ENCODE measurements at places on chromosomes 6 and 20. TPM values are rescaled to one million over a fixed set of nuclear protein-coding genes. Genes with fewer than 3 reads are reported as not detected.

GRCh38 chr6:43122146-43122545, 46.0 kb downstream of the PTK7 start:
- H3K36me3 ChIP-seq, result no peaks in the 10 kb centered on the region
- no peak overlapping the region for H3K27ac ChIP-seq
- H3K27me3 ChIP-seq, result no peaks in the 10 kb centered on the region
- H3K4me1 ChIP-seq, result no peaks in the 10 kb centered on the region

The IPCEF1 gene
- 25.9 TPM for total RNA-seq

The ABHD16B gene
- not detected for total RNA-seq

GRCh38 chr6:41427642-41428335, 92.4 kb downstream of the NCR2 start:
- H3K4me3 ChIP-seq, result no peak overlapping the region
- peaks cover 10% of the 10 kb centered on the region for H3K27me3 ChIP-seq
- DNase-seq, result peak; percentile 70
- H3K36me3 ChIP-seq, result no peaks in the 10 kb centered on the region

The SLC44A4 gene
- 137 TPM for total RNA-seq

The MAP1LC3A gene
- total RNA-seq, result 42.5 TPM

DNA sequence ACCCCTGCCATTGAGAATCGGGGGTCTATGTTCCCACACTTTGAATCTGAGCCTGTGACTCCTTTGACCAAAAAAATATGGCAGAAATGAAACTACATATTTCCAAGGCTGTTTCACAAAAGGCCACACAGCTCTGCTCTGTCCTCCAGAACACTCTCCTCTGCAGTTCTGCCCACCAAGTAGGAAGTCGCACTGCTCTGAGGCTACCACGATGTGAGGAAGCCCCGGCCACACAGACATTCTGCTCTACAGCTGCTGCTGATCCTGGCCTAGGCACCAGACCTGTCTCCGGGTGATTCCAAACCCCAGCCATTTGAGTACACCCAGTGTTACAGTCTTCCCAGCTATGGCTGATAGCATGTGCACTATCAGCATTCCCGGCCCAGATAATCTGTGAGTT, 85.1 kb downstream of the LYRM4 start:
- no peak overlapping the region for H3K4me3 ChIP-seq
- H3K27me3 ChIP-seq, result no peaks in the 10 kb centered on the region
- H3K4me1 ChIP-seq, result no peaks in the 10 kb centered on the region
- H3K27ac ChIP-seq, result no peak overlapping the region

GRCh38 chr20:33181482-33182093, 13.6 kb downstream of the BPIFA2 start:
- no peaks in the 10 kb centered on the region for H3K36me3 ChIP-seq
- no peaks in the 10 kb centered on the region for H3K4me1 ChIP-seq
- H3K27ac ChIP-seq, result no peak overlapping the region
- DNase-seq, result no peak

The ZSCAN31 gene
- total RNA-seq, result 6.3 TPM

DNA sequence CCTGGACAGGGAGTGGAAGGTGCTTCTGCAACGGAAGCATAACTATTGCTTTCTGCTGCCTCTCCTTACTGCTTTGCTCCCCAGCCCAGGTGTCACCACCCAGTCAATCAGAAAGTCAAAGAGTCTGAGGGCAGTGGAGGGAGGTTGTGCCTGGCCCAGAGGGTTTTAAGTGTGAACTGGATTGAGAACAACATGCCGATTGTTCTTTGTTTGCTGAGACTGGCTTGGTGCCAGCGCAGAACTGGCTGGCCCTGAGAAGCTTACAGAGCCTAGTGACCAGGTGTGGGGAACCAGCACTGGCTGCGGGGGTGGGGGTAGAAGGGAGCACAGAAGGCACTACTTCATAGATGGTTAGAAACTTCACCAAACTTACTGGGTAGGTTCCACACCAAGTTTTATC, 31.1 kb upstream of the ENPP4 start:
- H3K27me3 ChIP-seq, result no peaks in the 10 kb centered on the region
- no peak overlapping the region for H3K27ac ChIP-seq
- no peak overlapping the region for H3K4me3 ChIP-seq
- no peaks in the 10 kb centered on the region for H3K36me3 ChIP-seq
- DNase-seq, result peak; percentile 56

- no peaks in the 10 kb centered on the region for H3K36me3 ChIP-seq
- H3K4me3 ChIP-seq, result no peak overlapping the region
- H3K4me1 ChIP-seq, result no peaks in the 10 kb centered on the region
- no peak for DNase-seq
- no peak overlapping the region for H3K27ac ChIP-seq
- no peaks in the 10 kb centered on the region for H3K27me3 ChIP-seq
Measured at GRCh38 chr6:47061309-47062300, 19.5 kb upstream of the ADGRF1 start.

DNA sequence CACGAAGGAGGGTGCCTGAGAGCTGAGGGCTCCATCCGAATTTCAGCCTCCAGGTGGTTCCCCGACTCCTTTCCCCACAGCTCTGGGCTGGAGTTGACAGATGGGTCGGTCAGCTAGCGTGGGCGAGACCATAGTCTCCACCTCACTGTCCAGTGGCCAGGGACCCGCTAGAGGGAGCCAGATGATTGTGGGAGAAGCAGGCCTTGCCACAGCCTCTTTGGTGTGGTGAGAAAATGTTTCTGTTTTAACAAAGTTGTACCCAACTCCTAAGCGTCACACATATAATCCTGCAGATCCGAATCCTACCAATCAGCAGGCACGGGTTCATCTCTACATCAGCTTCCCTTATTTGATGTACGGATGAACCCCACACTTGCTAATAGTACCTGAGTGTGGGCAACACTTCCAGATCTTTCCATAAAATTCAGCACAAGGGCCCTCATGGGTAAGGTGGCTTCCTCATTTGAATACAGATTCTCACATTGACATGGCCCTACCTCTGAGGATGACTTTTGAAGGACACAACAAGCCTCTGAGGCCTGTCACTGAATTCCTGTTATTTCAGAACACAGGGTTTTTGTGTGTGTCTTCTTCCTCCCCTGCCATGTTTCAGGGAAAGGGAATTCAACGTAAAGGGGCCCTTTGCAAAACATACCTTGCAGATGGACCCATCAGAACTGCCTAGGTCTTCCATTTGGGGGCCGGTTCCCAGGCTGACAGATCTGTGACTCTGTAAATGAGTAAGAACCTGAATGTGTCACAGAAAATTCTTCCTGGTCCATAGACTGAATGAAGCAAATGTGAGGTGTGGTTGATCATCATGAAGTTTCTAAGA, 103.2 kb upstream of the DUSP22 start:
- no peak overlapping the region for H3K4me3 ChIP-seq
- H3K36me3 ChIP-seq, result no peaks in the 10 kb centered on the region
- DNase-seq, result peak; percentile 94

DNA sequence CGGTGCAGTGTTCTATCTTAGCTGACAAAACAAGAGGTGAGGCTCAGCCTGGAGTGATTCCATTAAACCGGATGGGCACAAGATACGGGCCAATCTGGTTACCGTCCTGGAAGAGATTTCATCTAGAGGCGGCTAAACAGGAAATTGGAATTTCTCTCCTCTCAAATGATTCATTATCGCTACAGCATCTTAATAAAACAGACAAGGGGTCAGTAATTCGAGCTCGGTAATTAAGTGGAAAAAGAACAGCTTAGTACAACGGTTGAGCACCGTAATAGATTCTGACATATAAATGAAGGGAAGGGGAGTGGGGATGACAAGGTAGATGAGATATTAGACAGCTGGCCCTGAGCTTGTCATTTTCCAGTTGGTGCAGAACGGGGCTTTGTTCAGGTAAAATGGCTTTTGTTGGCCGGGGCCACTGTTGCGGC, 137.2 kb downstream of the EDN3 start:
- no peak overlapping the region for H3K4me3 ChIP-seq
- no peak overlapping the region for H3K27ac ChIP-seq
- no peaks in the 10 kb centered on the region for H3K27me3 ChIP-seq
- H3K36me3 ChIP-seq, result no peaks in the 10 kb centered on the region
- H3K4me1 ChIP-seq, result no peaks in the 10 kb centered on the region

DNA sequence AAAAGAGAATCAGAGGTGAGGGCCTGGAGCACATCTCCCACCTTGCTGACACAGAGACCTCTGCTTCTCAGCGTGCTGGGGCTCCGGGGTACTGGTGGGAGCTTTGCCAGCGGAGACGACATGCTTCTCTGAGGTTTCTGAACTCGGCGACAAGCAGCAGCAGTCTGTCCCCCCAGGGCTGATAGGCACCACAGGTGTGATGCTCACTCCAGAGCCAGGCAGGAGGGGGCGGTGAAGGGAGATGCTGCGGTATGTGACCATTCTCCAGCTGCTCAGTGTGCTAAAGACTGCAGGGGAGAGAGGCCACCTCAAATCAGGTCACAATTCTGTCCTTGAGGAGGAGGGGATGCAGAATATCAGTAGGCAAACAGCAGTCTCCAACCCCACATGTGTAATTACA, 219.9 kb downstream of the ALDH8A1 start:
- no peaks in the 10 kb centered on the region for H3K4me1 ChIP-seq
- DNase-seq, result no peak
- H3K4me3 ChIP-seq, result no peak overlapping the region
- H3K36me3 ChIP-seq, result no peaks in the 10 kb centered on the region

The MLIP gene
- 2.4 TPM for total RNA-seq

- no peaks in the 10 kb centered on the region for H3K36me3 ChIP-seq
- no peaks in the 10 kb centered on the region for H3K4me1 ChIP-seq
- no peaks in the 10 kb centered on the region for H3K27me3 ChIP-seq
- H3K4me3 ChIP-seq, result no peak overlapping the region
- no peak overlapping the region for H3K27ac ChIP-seq
- no peak for DNase-seq
Measured at GRCh38 chr6:36805917-36806316, 33.3 kb downstream of the CPNE5 start.

The LAMA4 gene
- total RNA-seq, result 20.7 TPM

- no peaks in the 10 kb centered on the region for H3K36me3 ChIP-seq
- DNase-seq, result no peak
- no peaks in the 10 kb centered on the region for H3K27me3 ChIP-seq
- H3K4me3 ChIP-seq, result no peak overlapping the region
- H3K27ac ChIP-seq, result no peak overlapping the region
Measured at GRCh38 chr6:32085759-32086459, 23.2 kb downstream of the TNXB start.

- no peak overlapping the region for H3K4me3 ChIP-seq
- no peak overlapping the region for H3K27ac ChIP-seq
- no peaks in the 10 kb centered on the region for H3K36me3 ChIP-seq
- no peaks in the 10 kb centered on the region for H3K27me3 ChIP-seq
- DNase-seq, result no peak
- H3K4me1 ChIP-seq, result no peaks in the 10 kb centered on the region
Measured at GRCh38 chr20:55205665-55206064, 730.3 kb downstream of the DOK5 start.

The BNIP5 gene
- 0.44 TPM for total RNA-seq

- H3K4me1 ChIP-seq, result peaks cover 2% of the 10 kb centered on the region
- no peak overlapping the region for H3K27ac ChIP-seq
- DNase-seq, result no peak
- no peak overlapping the region for H3K4me3 ChIP-seq
- no peaks in the 10 kb centered on the region for H3K36me3 ChIP-seq
- no peaks in the 10 kb centered on the region for H3K27me3 ChIP-seq
Measured at GRCh38 chr6:2920671-2921112, 17.6 kb upstream of the SERPINB9 start.

DNA sequence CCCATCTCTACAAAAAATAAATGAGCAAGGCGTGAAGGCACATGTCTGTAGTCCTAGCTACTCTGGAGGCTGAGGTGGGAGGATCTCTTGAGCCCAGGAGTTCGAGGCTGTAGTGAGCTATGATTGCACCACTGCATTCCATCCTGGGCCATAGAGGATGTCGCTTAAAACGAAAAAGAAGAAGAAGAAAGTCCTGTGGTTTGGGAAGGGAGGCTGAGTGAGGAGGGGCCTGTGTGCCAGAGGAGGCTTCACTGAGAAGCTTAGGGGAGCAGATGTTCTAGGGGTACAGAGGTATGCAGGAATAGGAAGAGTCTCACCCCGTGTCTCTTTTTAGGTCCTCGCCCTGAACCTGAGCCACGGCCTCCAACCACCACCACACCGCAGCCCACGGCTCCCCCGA, 4.2 kb downstream of the MMP9 start:
- DNase-seq, result no peak
- no peak overlapping the region for H3K4me3 ChIP-seq
- H3K4me1 ChIP-seq, result no peaks in the 10 kb centered on the region
- no peaks in the 10 kb centered on the region for H3K36me3 ChIP-seq

The MACROD2 gene
- 10.0 TPM for total RNA-seq

The IL17A gene
- not detected for total RNA-seq

- no peak overlapping the region for H3K4me3 ChIP-seq
- H3K36me3 ChIP-seq, result no peaks in the 10 kb centered on the region
- no peak overlapping the region for H3K27ac ChIP-seq
- H3K4me1 ChIP-seq, result no peaks in the 10 kb centered on the region
- H3K27me3 ChIP-seq, result no peaks in the 10 kb centered on the region
Measured at GRCh38 chr20:55635870-55636269, 369.4 kb downstream of the CBLN4 start.

- H3K4me1 ChIP-seq, result peaks cover 2% of the 10 kb centered on the region
- no peak overlapping the region for H3K4me3 ChIP-seq
- no peak overlapping the region for H3K27ac ChIP-seq
Measured at GRCh38 chr20:53935344-53936084, 134.9 kb downstream of the BCAS1 start.

- H3K27ac ChIP-seq, result no peak overlapping the region
- no peaks in the 10 kb centered on the region for H3K27me3 ChIP-seq
- no peak overlapping the region for H3K4me3 ChIP-seq
Measured at GRCh38 chr6:99746261-99746895, 139.7 kb downstream of the PRDM13 start.

The COL10A1 gene
- total RNA-seq, result 0.50 TPM

GRCh38 chr6:6811128-6812009, 222.8 kb downstream of the LY86 start:
- H3K4me1 ChIP-seq, result no peaks in the 10 kb centered on the region
- H3K27me3 ChIP-seq, result no peaks in the 10 kb centered on the region
- H3K36me3 ChIP-seq, result no peaks in the 10 kb centered on the region
- peak; percentile 51 for DNase-seq

DNA sequence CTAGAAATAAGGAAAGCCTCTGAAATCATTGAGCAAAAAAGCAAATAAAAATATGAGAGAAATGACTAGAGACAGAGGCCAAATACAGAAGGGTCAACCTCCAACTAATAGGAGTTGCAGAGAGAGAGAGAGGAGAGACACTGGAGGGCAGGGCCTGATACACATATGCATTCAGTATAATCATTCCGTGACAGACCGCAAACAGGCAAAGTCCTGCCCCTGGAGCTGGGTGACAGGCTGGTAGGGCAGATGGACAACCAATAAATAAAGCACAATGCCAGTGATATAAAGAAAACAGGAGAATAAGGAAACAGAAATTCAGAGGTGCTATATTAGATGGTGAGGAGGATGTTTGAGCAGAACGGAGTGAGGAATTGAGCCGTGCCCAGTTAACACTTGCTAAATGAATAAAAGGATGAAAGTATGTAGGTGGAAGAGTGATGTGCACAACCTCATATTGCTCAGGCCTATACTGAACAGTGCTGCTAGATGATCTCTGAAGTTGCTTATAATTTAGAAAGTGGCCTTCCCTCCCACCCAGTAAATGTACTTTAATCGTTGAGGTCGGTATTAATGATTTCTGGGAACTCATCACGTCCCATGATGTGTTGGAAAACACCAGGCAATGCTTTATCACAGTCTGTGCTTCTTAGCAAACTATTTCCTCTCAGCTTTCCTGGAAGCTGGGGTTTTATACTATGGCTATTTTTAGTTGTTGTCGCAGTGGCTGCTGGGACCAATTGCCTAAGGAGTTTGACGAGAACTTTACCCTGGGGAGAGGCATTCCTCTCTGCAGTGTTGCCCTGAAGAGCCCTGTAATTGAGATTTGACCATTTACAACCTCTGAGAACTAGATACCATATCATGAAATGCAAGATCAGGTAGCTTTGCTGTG, 37.6 kb upstream of the CLIC5 start:
- H3K36me3 ChIP-seq, result no peaks in the 10 kb centered on the region
- peak overlapping the region; percentile 46 for H3K27ac ChIP-seq
- no peak for DNase-seq
- H3K27me3 ChIP-seq, result no peaks in the 10 kb centered on the region
- no peaks in the 10 kb centered on the region for H3K4me1 ChIP-seq

The EBF4 gene
- total RNA-seq, result 10.2 TPM

- no peak for DNase-seq
Measured at GRCh38 chr6:142482249-142482648, 180.4 kb downstream of the ADGRG6 start.
